ENCODE measurements at places on chromosomes 16 and 17. TPM values are rescaled to one million over a fixed set of nuclear protein-coding genes. Genes with fewer than 3 reads are reported as not detected.

DNA sequence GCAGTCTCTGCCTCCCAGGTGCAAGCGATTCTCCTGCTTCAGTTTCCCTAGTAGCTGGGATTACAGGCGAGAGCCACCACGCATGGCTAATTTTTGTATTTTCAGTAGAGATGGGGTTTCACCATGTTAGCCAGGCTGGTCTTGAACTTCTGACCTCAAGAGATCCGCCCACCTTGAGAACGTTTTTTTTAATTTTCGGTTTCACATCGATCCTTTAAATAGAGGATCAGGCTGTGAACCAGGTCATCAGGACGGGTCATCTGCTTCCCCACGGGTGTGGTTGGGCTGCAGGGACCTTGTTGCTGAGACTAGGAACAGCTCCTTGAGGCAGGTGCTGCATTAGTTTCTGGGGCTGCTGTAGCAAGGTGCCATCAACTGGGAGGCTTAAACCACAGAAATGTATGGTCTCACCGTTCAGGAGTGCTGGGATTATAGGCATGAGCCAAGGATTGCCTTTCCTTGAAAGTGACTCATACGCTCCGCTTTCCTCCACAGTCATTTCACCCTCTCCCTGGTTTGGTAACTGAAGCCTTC, 7.9 kb upstream of the NAGPA start:
- H3K4me1 ChIP-seq = no peaks in the 10 kb centered on the region
- DNase-seq = no peak
- H3K27ac ChIP-seq = no peak overlapping the region
- H3K27me3 ChIP-seq = no peaks in the 10 kb centered on the region

- H3K27me3 ChIP-seq = no peaks in the 10 kb centered on the region
- peaks cover 1% of the 10 kb centered on the region for H3K36me3 ChIP-seq
- peak overlapping the region; percentile 48 for H3K27ac ChIP-seq
Measured at GRCh38 chr16:12767897-12768296, 35.8 kb downstream of the CPPED1 start.

- H3K27me3 ChIP-seq = no peaks in the 10 kb centered on the region
- H3K4me1 ChIP-seq = peaks cover 69% of the 10 kb centered on the region
- H3K4me3 ChIP-seq = no peak overlapping the region
- H3K27ac ChIP-seq = peak overlapping the region; percentile 85
Measured at GRCh38 chr17:32516450-32516849, 29.7 kb downstream of the CDK5R1 start.

GRCh38 chr16:87956365-87957231, 5.4 kb downstream of the BANP start:
- DNase-seq = peak; percentile 92
- peaks cover 43% of the 10 kb centered on the region for H3K36me3 ChIP-seq
- peak overlapping the region; percentile 86 for H3K4me3 ChIP-seq
- H3K4me1 ChIP-seq = peaks cover 85% of the 10 kb centered on the region

GRCh38 chr17:58215685-58216084, 3.4 kb downstream of the MKS1 start:
- H3K27me3 ChIP-seq = no peaks in the 10 kb centered on the region
- no peak overlapping the region for H3K4me3 ChIP-seq

DNA sequence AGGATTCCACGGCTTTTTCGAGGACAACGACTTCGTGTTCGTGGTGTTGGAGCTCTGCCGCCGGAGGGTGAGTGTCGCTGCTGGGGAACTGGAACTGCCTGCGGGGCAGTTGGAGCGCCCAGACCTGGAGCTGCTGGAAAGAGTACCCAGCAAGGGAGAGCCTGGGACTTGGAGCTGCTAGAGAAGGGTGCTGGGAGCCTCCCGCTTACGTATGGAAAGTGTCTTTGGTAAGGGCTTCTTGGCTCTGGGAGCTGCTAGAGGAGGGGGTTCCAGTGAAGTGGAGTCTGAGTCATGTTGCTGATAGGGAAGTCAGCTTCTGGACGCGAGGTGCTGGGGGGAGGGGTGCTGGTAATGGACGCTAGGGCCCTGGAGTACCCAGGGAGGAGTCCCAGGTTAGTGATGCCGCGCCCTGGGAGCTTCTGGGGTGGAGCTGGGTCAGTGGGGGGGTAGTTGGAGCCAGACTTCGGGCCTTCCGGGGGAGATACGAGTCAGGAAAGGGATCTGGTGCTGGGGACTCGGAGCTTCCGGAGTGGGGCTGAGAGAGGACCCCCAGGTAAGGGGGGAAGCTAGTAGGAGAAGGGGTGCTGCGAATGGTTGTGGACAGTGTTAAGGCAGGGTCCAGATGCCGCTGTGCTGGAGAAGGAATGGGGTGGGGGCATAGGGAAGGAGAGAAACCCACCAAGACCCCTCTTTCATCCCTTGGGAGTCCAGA, 741 bp downstream of the PLK1 start:
- peak; percentile 46 for DNase-seq
- H3K4me1 ChIP-seq = peaks cover 12% of the 10 kb centered on the region
- H3K27ac ChIP-seq = peak overlapping the region; percentile 57

DNA sequence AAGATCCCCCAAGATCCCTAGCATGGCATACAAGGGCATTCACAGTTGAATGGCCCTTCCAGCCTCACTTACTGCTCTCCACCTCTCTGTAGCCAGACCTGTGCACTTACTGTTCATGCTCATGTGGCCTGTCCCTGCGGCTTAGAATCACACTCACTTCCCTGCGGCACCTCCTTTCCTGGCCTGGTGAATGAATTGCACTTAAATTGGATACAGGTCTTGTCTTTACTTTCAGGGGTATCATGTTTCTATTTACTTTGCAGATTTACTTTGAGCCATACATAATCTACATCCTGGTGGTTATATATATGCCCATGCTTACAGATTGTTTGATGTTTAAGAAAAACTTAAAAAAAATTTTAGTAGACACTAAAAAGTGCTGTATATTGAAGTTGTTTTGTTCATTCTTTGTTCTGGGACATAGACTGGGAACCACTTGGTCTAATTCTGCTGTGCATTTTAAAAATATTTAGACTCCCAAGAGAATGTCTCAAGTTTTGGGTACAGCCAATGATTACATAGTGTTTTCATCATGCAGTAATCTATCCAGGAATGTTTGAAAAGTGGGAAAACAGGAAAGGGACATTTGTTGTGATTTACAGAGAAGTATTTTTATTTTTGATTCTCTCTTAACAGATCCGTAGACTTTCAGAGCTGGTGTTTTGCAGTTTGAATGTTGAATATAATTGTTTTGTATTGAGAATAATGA, 63.9 kb downstream of the NUP88 start:
- no peaks in the 10 kb centered on the region for H3K4me1 ChIP-seq
- no peaks in the 10 kb centered on the region for H3K27me3 ChIP-seq
- H3K27ac ChIP-seq = no peak overlapping the region
- H3K36me3 ChIP-seq = peaks cover 29% of the 10 kb centered on the region
- no peak for DNase-seq

DNA sequence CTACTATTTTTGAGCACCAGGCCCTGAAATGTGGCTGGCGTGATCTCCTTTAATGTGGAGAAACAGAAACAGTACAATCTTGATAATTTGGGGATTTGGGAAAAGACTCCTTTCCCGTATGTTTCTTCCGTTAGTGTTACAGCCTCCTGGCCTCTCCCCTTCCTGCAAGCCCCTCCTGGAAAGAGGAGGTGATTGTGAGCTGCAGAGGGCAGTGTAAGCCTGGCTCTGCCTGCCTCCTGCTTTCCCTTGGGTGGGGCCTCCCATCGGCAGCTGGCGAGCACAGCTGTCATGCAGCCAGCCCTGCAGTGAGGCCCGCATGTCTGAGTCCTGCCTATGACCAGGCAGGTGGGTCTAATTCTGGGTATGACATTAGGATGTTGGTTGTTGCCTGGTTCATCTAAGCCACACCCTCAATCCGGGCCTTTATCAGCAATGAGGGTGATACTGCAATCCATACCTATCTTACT, 48.7 kb upstream of the WSB1 start:
- peaks cover 10% of the 10 kb centered on the region for H3K27me3 ChIP-seq
- no peak overlapping the region for H3K4me3 ChIP-seq
- peak; percentile 76 for DNase-seq
- no peaks in the 10 kb centered on the region for H3K36me3 ChIP-seq
- H3K4me1 ChIP-seq = peaks cover 11% of the 10 kb centered on the region

GRCh38 chr17:1752425-1753262, 9.2 kb upstream of the SERPINF1 start:
- peaks cover 4% of the 10 kb centered on the region for H3K4me1 ChIP-seq
- H3K36me3 ChIP-seq = no peaks in the 10 kb centered on the region
- peak; percentile 14 for DNase-seq

DNA sequence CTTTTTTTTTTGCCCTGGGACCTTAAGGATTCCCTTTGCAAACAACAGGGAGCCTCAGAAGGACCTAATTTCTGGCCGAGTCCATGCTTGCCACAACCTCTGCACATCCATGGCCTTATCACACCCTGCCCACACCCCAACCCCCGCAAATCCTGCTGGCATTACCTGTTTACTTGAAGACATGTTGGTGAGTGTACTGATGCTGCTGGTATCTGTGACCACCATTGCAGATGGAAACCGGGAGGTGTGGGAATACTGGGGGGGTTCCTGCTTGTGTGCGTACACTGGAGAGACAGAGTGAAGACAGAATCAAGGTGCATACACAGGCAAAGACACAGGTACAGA, 46.0 kb downstream of the HNF1B start:
- no peaks in the 10 kb centered on the region for H3K36me3 ChIP-seq
- peaks cover 42% of the 10 kb centered on the region for H3K4me1 ChIP-seq
- no peak overlapping the region for H3K27ac ChIP-seq

DNA sequence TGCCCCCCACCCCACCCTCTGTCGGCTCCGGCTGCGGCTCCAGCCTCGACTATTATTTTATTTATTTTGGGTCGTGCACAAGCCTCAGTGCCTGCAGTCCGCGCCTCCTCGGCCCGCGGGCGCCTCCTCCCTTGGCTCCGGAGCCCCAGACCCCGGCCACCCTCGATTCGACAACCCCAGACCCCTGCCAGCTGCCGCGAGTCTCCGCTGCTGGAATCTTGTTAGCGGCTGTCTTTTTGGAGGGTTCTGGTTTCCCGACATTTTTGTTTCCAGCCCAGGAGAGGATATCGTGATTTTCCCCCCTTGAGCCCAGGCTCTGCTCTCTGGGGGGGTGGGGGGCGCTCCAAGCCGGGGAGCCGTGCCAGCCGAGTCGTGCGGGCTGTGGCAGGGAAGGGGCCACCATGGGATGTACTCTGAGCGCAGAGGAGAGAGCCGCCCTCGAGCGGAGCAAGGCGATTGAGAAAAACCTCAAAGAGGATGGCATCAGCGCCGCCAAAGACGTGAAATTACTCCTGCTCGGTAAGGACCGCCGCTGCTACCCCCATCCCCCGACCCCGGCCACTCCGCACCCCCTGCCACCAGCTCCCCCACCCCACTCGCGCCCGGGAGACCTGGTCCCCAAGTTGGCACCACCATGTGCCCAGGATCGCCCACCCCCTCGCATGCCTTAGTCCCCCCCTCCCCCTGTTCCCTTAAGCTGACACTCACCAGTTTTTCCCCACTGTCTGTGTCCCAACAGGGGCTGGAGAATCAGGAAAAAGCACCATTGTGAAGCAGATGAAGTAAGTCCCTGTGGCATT, 746 bp downstream of the GNAO1 start:
- H3K4me3 ChIP-seq = peak overlapping the region; percentile 69
- DNase-seq = peak; percentile 33
- H3K27me3 ChIP-seq = peaks cover 69% of the 10 kb centered on the region
- no peaks in the 10 kb centered on the region for H3K36me3 ChIP-seq

- no peak overlapping the region for H3K4me3 ChIP-seq
- no peak overlapping the region for H3K27ac ChIP-seq
- H3K27me3 ChIP-seq = no peaks in the 10 kb centered on the region
- DNase-seq = no peak
Measured at GRCh38 chr16:50988441-50988840, 162.6 kb downstream of the SALL1 start.

GRCh38 chr16:57882792-57883191, 80.5 kb upstream of the KIFC3 start:
- H3K4me3 ChIP-seq = no peak overlapping the region
- H3K36me3 ChIP-seq = no peaks in the 10 kb centered on the region
- no peak for DNase-seq

DNA sequence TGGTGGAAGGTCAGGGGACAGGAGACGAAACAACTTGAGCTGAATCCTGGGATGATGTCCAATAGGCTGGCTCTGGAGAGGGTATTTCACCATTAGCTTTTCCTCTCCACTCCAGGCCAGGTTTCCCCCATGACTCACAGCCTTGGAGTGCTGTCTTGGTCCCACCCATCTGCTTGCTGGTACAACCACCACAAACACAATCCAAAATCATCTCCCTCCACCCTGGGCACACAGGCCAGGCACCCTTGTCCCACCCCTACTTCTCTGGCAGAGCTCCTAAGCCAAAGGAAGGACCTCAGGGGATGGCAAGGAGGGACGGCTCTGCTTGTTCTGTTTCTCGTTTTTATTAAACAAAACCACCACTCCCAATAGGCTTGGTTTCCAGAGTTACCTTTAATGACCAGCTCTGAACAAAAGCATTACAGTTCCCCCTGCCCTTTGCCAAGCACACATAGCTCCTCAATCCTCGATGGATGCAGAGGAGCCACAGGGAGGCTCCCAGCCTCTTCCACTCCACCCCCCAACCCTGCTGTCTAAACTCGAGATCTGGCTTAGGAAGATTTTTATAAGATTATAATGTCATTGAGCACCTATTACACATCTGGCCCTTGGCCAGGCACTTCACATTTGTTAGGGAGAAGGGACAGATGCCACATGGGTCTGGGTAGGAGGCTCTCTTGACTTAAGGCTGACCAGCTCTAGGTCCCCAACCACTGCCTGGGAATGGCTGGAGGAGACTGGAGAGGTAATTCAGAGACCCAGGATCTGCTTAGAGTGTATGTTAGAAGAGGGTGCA, 13.3 kb downstream of the CAVIN1 start:
- no peaks in the 10 kb centered on the region for H3K36me3 ChIP-seq
- H3K27ac ChIP-seq = no peak overlapping the region
- H3K4me1 ChIP-seq = peaks cover 16% of the 10 kb centered on the region
- no peak for DNase-seq

- no peak for DNase-seq
- H3K4me1 ChIP-seq = no peaks in the 10 kb centered on the region
- H3K4me3 ChIP-seq = no peak overlapping the region
Measured at GRCh38 chr17:19270347-19270703, 33.2 kb downstream of the EPN2 start.

- no peaks in the 10 kb centered on the region for H3K27me3 ChIP-seq
- no peak for DNase-seq
- peak overlapping the region; percentile 82 for H3K27ac ChIP-seq
- peaks cover 10% of the 10 kb centered on the region for H3K36me3 ChIP-seq
- peak overlapping the region; percentile 35 for H3K4me3 ChIP-seq
Measured at GRCh38 chr17:64115822-64116534, 14.0 kb downstream of the ERN1 start.

DNA sequence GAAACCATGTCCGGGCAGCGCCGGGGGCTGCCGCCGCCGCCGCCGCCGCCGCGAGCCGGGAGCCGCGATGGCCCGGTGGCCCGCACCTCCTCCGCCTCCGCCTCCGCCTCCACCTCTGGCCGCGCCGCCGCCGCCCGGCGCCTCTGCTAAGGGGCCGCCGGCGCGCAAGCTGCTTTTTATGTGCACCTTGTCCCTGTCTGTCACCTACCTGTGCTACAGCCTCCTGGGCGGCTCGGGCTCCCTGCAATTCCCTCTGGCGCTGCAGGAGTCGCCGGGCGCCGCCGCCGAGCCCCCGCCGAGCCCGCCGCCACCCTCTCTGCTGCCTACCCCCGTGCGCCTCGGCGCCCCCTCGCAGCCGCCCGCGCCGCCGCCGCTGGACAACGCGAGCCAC, 587 bp downstream of the HS3ST4 start:
- peaks cover 49% of the 10 kb centered on the region for H3K27me3 ChIP-seq
- peaks cover 2% of the 10 kb centered on the region for H3K4me1 ChIP-seq
- no peak overlapping the region for H3K27ac ChIP-seq
- no peak overlapping the region for H3K4me3 ChIP-seq
- DNase-seq = no peak

Gene TM4SF5
- not detected for total RNA-seq

Gene WBP2
- total RNA-seq = 54.4 TPM

Gene SLFN14
- total RNA-seq = 0.11 TPM

Gene SCGB1C2
- not detected for total RNA-seq

Gene PTGES3L
- total RNA-seq = 2.8 TPM

Gene MYOCD
- not detected for total RNA-seq

Data from activated CD8-positive, alpha-beta T cell treated with anti-CD3 and anti-CD28 coated beads for 36 hours (primary cell).